Fibroblast of skin of right biceps (primary cell): ENCODE measurements at places on chromosomes 16 and 17.

DNA sequence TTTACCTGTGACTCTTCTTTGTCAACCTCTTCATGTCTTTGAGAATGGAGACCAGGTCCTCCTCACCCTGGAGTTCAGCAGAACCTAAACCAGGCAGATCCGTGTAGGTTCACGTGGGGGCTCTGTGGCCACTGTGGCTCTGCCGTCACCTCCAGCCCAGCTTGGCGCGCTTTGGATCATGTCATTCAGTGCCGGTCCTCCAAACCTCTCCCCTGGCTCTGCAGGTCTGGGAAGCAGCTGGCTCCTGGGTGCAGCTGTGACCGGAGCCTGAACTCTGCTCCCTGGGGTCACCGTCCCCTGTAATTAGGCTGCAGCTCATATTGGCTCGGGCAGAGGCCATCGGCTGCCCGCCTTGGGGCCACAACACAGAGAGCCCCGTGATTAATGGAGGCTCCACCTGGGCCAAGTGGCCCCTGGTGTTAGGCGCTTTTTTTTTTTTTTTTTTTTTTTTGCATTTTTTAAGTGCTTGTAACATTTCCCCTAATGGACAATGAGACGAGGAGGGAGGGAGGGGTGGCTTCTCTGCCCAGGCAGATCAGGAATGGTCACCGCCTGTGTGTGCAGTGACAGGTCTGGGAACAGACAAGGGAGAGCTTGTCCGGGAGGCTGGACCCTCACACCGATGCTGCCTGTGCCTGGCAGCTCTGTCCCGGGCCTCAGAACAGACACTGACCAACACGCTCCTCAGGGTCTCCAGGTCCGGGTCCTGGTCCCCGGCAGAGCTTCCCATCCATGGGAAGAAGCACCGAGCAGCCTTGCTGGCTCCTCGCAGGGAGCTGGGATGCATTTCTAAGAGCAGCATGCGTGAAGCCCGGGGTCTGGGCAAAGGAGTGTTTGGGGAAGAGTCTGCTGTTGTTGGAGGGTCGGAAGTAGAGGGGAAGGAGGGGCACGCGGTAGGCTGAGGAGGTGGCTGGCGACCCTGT lies 247.9 kb downstream of the SEC14L1 start:
- peak; percentile 55 for DNase-seq

GRCh38 chr16:69796285-69797118 lies 34.4 kb downstream of the WWP2 start:
- DNase-seq = peak; percentile 68

GRCh38 chr17:81037026-81037797 lies 2.3 kb downstream of the BAIAP2 start:
- no peak for DNase-seq

GRCh38 chr16:58195771-58196170 lies 2.1 kb downstream of the CSNK2A2 start:
- no peak for DNase-seq

DNA sequence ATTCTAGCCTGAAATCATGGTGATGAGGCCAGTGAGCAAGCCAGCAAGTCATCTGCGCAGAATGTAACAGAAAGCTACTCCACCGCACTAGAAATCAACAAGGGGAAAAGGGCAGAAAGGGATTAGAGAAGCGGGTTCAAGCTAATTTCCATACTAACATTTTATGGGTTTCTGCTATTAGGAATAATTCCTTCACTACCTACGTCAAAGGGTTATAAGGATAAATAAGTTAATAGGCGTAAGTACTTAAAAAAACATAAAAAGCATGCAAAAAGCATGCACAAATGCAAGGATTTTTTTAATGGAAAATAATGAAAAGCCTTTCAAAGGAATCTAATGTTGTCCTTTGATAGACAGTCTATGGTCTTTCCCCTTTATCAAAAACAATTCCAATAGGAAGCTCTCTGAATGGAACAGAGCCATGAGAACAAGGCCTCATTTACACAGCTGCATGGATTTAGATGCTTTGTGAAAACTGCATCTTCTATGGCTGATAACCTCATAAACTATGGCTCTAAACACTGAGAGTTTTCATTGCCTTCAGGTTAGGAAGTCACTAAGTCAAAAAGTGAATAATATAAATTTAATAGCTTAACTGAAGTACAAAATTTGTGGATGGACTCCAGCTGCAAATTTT lies 5.6 kb downstream of the EMC8 start:
- DNase-seq = no peak

GRCh38 chr17:42453439-42453838 lies 5.2 kb upstream of the ATP6V0A1 start:
- no peak for DNase-seq

GRCh38 chr16:57017251-57017650 lies 27.9 kb downstream of the NLRC5 start:
- DNase-seq = peak; percentile 56

DNA sequence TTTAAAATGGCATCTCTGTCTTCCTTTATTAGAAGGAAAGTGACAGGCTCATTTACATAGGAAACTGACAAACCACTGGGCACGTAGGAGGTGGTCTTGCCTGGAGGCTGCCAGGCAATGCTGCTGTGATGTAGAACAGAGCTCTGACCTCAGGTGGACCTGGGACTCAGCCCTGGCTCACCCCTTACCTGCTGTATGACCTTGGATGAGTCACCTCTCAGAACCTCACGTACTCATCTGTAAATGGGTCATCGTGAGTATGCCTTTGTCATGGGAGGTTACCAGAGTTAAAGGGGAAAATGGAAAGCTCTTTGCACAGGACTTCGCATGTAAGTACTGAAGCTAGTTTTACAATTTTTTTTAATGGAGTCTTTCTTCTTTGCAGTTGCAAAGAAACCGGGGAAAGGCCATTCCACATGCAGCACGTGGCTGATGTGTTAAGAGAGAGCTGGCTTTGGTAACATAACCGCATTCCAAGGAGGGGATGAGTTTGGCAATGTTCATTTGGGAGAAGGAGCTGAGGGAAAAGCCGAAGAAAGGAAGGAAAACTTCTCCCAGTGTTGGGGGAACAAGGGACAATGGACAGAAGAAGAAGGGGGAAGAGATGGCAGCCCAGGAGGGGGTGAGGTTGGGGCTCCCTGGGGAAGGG lies 37.4 kb upstream of the LONP2 start:
- DNase-seq = no peak

DNA sequence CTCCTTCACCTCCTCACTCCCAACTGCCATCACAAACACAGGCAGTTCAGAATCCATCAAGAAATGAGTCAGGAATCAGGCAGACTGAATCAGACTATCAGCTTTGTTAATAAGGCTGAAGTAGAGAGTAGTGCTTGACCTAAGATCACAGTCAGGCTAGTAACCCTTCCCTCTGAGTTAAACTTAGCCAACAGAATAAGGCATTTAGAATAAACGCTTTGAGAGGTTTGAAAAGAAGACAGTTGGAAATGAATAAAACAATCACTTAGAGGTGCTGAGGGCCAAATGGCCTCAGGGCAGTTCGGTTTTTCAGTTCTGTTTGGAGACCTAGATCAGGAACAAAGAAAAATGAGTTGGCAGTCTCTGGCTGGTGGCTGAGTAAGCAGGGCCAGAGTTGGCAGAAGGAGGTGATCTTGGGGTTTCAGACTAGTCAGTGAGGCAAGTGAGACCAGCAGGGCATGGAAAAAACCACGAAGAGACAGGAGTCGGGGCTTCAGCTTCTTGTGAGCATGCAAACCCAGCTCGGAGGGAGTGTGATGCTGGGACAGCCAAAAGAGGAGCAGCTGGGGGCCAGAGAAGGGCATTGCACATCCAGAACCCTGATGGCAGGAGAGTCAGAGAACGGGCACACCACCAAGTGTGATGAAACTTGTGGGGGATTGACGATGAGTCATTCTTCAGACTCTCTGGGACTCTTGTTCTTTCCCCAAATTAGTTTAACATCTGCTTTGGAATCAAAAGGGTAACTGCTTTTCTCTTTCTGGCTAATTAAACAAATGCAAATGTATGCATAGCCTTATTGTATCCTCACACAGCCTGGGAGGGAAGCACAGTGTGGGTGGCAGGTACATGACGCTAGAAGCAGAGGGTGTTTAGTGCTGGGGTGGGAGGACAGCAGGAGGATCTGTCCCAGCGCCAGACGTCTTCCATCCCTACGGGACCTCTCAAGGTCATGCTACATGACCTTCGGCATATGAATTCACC lies 54.8 kb downstream of the SPECC1 start:
- peak; percentile 85 for DNase-seq

GRCh38 chr17:45841883-45842525 lies 2.7 kb upstream of the SPPL2C start:
- no peak for DNase-seq

GRCh38 chr17:40180694-40181093 lies 3.4 kb downstream of the RAPGEFL1 start:
- no peak for DNase-seq

DNA sequence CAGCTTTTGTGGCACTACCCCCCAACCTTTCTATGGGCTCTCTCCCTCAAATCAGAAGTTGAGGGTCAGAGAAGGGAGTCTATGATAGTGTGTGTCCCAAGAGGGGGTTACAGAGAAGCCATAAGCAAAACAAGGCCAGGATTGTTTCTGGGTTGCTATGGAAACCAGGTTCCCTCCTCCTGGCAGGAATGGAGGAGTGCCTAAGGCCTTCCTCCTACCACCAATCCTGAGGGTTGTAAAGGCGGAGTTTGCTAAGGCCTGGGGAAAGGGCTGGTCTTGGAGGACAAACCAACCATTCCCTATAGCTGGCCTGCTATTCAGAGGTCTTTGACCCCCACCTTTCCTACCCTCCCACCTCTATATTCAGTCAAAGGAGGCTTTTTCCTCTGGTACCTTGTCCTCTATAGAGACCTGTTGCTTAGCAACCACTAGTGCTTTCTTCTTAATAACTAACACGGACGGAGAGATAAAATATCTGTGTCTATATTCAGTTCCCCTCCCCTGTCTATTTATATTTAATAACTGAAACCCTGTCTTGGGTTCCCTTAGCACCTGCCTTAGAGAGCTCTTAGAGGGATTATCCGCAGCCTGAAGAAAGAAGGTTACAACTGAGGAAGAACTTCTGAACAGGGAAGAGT lies 43.4 kb downstream of the NEUROD2 start:
- DNase-seq = no peak

- DNase-seq = no peak
Measured at GRCh38 chr16:14490235-14490634, 139.8 kb downstream of the PARN start.

GRCh38 chr17:57518587-57519581 lies 226.2 kb downstream of the CCDC182 start:
- DNase-seq = peak; percentile 50

- DNase-seq = no peak
Measured at GRCh38 chr16:13733561-13733960, 186.4 kb upstream of the ERCC4 start.

DNA sequence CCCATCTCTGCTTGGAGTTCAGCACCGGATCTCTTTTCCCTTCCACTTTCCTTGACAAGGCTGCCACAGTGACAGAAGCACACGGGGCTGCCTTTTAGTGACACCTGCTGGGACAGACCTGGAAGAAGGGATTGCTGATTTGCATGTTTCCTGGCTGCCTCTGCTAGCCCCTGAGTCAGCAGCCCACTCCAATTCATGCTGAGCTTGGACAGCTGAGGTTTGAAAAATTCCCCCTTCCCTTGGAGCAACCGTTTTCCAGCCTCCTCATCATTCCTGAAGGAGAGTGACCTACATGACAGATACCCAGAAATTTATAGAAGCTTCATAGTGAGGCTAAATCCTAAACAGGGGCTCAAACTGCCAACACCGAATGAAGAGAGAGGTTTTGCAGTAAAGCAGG lies 18.8 kb upstream of the RBL2 start:
- DNase-seq = no peak

DNA sequence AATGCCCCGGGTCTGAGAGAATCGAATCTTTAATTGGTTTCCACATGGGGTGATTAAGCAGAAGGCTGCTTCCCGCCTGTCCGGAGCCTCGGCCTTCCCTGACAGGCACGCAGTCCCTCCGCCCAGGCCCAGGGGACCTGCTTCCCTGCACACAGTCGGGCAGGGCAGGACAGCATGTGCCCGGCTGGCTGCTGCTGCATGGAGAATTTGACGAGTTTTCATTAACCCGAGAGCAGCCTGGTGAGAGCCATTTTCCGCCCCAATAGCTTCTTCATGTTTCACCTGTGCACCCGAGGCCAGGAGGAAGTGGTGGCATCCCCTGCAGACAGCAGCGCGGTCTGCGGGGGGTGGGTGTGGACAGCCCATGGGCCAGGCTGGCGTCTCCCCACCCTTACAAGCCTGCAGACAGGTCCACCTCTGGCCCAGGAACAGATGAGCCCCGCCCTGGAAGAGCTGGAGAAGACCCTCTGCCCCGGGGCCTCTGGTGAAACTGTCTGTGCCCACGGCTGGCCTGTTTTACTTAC lies 67.0 kb downstream of the KLHDC4 start:
- no peak for DNase-seq

- no peak for DNase-seq
Measured at GRCh38 chr17:46788796-46789195, 29.7 kb downstream of the WNT3 start.

DNA sequence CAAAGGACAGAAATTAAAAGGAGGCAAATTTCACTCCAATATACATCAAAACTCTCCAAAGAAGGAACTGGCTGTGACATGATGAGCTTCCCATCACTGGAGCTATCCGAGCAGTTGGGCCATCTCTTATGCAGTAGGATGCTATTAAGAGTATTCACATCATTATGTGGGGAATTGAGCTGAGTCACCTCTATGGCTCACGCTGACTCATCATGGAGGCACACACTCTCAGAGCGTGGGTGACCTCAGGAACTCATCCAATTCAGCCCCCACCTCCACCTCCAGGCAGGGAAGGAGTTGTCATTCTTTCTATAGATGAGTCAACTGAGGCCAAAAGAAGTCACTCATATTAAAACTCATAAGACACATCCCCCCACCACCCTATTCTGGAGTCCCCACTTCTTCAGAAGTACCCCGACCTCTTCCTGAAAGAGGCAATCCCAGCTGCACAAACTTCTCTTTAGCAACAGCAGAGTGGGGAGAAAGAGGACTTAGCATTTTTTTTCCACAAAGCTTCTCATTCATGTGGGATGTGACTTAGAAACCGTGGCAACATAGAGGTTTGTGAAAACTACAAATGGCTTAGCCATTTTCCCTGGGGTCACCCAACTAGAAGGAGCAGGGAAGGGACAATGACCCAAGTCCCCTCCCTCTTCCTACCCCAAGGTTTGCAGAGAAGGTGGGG lies 32.5 kb downstream of the ABCC12 start:
- peak; percentile 100 for DNase-seq

- DNase-seq = no peak
Measured at GRCh38 chr17:40884708-40885512, at the start of gene KRT20. Gene KRT20, minus strand, starts transcription at chr17:40885242. Its CDS starts 57 bp downstream, at chr17:40885185.

- peak; percentile 9 for DNase-seq
Measured at GRCh38 chr17:30819971-30820705, 4.4 kb downstream of the CRLF3 start.

GRCh38 chr16:2767891-2768290 lies 9.2 kb downstream of the ELOB start:
- DNase-seq = no peak

- no peak for DNase-seq
Measured at GRCh38 chr17:13113821-13114525, 96.1 kb upstream of the ELAC2 start.
